ENCODE measurements at places on chromosomes 4 and X. TPM values are rescaled to one million over a fixed set of nuclear protein-coding genes. Genes with fewer than 3 reads are reported as not detected.

GRCh38 chr4:101348995-101349800 lies 1.9 kb upstream of the PPP3CA start:
- no peak overlapping the region for H3K4me3 ChIP-seq
- H3K27me3 ChIP-seq = no peaks in the 10 kb centered on the region
- H3K36me3 ChIP-seq = no peaks in the 10 kb centered on the region
- peaks cover 7% of the 10 kb centered on the region for H3K4me1 ChIP-seq
- DNase-seq = peak; percentile 19

DNA sequence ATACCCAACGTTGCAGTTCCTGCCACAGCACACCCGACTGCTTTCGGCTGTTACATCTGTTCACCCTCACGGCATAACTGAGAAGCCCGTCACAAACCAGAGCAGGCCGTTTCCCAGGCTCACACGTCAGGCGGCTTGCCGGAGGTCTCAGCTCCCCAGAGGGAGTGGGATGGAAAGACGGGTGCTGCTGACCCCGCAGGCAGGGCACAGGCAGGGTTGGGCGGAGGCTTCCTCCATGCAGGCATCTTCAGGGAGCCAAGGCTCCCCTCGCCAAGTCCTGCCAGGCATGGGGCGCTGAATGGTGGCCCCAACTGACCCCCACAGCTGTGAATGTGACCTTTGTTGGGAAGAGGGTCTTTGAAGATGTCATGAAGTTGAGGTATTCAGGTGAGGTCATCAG lies 57.5 kb downstream of the ACOX3 start:
- no peak overlapping the region for H3K27ac ChIP-seq
- no peaks in the 10 kb centered on the region for H3K27me3 ChIP-seq

DNA sequence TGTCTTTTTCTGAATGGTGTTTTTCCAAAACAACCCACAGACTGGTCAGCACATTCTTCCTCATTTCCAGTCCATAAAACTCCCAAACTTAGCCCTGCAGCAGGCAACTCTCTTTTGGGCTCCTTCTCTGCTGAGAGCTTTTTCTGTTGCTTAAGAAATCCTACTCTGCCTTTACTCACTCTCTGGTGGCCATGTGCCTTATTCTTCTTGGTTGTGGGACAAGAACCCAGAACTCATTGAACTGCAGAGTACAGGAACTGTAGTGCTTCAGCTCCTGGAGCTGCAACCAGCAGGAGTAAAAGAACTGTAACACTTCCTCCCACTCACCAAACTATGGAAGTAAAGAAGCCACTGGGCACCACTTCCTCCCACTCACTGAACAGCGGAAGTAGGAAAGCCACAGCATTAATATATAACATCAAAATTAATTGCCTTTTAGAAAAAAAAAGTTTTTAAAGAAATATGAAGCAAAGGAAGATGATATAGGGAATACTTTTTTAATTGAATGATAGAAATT lies 864.1 kb upstream of the PCDH10 start:
- H3K4me1 ChIP-seq = no peaks in the 10 kb centered on the region
- no peak for DNase-seq
- no peaks in the 10 kb centered on the region for H3K27me3 ChIP-seq

DNA sequence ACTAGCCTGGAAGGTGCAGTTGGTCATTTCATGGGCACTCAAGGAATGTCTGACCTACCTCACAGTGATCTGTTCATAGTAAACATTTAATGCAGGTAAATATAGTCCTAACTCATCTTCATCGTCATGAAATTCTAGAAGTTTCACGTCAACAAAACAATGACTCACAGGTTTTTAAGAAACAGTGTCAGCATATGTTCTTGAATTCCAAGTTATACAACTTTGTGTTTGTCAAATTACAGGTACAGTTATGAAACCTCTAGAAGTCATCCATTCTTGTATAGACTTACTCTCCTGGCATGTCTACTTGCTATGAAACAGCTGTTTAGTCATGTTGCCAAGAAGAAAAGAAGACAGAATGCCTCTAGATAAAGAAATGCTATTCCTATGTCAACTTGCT lies 46.6 kb downstream of the AFM start:
- no peak overlapping the region for H3K27ac ChIP-seq
- H3K4me1 ChIP-seq = no peaks in the 10 kb centered on the region
- H3K27me3 ChIP-seq = no peaks in the 10 kb centered on the region
- no peak overlapping the region for H3K4me3 ChIP-seq

DNA sequence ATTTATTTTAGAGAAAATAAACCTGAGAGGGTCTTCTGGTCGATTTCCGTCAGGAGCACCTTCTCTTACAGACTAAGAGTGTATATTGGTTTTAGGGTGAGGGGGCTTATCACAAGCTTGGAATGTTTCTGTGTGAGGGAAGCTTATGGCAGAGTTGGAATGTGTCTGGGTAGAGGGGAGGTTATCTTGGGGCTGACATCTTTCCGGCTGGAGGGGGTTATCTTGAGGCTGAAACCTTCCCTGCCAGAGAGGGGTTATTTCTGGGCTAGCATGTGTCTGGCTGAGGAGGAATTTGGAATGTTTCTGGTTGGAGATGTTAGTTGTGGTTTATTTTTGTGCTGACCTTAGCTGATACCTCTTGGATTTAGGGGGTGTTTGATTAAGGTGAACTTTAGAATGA lies 1312.1 kb downstream of the ADGRL3 start:
- no peaks in the 10 kb centered on the region for H3K27me3 ChIP-seq
- no peaks in the 10 kb centered on the region for H3K36me3 ChIP-seq
- H3K4me3 ChIP-seq = no peak overlapping the region
- H3K4me1 ChIP-seq = no peaks in the 10 kb centered on the region
- no peak overlapping the region for H3K27ac ChIP-seq

DNA sequence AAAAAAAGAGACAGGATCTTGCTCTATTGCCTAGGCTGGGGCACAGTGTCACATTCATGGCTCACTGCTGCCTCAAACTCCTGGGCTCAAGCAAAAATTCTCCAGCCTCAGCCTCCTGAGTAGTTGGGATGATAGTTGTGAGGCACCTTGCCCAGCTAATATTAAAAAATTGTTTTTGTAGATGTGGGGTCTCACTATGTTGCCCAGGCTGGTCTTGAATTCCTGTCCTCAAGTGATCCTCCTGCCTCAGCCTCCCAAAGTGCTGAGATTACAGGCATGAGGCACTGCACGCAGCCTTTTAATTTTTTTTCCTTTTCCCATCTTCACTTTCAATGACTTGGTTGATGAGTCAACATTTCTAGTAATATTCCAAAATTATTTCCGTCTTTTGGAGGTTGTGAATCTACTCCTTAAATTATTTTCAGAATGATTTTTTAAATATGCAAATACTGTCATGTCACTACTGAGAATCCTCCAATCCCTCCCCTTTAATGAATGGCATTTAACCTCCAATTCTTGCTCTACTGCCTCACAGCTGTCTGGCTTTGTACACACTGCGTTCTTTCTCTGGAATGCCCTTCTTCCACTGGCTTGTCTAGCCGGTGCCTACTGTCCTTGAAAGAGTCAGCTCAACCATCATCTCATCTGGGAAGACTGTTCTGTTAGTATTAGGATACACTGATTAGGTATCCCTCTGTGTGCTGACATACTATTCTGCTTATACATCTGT lies 27.5 kb upstream of the DCTD start:
- no peaks in the 10 kb centered on the region for H3K36me3 ChIP-seq
- H3K4me1 ChIP-seq = no peaks in the 10 kb centered on the region
- no peak for DNase-seq
- no peak overlapping the region for H3K4me3 ChIP-seq
- H3K27me3 ChIP-seq = no peaks in the 10 kb centered on the region

DNA sequence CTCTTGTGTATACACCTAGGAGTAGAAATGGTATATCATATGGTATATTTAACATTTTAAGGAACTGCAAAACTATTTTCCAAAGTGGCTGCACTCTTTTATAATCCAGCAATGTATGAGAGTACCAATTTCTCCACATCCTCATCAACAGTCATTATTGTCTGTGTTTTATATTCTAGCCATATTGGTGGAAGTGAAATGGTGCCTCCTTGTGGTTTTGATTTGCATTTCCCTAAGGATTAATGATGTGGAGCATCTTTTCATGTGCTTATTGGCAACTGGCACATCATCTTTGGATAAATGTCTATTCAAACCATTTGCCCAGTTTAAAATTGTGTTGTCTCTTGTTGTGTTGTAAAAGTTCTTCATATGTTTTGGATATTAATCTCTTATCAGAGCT lies 9.6 kb downstream of the BMP15 start:
- H3K4me3 ChIP-seq = no peak overlapping the region
- DNase-seq = peak; percentile 26
- no peak overlapping the region for H3K27ac ChIP-seq
- H3K36me3 ChIP-seq = no peaks in the 10 kb centered on the region
- H3K27me3 ChIP-seq = no peaks in the 10 kb centered on the region

- H3K27ac ChIP-seq = no peak overlapping the region
- H3K4me3 ChIP-seq = no peak overlapping the region
- no peaks in the 10 kb centered on the region for H3K27me3 ChIP-seq
- no peaks in the 10 kb centered on the region for H3K4me1 ChIP-seq
Observed at GRCh38 chr4:142886566-142886965, 40.5 kb upstream of the INPP4B start.

- no peak for DNase-seq
- no peaks in the 10 kb centered on the region for H3K27me3 ChIP-seq
- H3K4me3 ChIP-seq = no peak overlapping the region
- H3K27ac ChIP-seq = no peak overlapping the region
Observed at GRCh38 chr4:4477391-4477790, 64.5 kb downstream of the STX18 start.

RGN gene
- polyA plus RNA-seq = 1.8 TPM

AFP gene
- not detected for polyA plus RNA-seq
